ENCODE measurements at places on chromosomes 2 and 18.
A peak's percentile ranks its signal among the peaks of the same experiment; 100 is the strongest.

GRCh38 chr2:46632349-46632748 is 153.0 kb downstream of the TMEM247 start:
- peak; percentile 35 for DNase-seq

GRCh38 chr18:433960-434359 is 66.5 kb downstream of the COLEC12 start:
- DNase-seq: no peak

DNA sequence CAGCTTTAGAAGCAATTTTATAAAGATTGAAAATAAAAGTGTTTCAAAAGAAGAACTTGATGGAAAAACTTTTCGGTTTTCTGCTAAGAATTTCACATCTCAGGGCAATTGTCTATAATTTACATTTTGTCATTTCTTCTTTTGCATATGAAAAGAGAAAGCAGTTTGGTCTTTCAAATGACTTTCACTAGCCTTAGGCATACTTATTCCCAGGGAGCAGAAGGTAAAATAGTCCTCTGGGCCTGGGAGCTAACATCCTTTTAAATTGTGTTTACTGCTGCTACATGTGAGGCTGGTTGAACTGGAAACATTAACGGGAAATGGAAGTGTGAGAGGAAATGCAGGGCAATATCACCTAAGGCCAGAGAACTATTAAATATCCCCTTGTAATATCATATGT is 37.1 kb downstream of the MYO3B start:
- DNase-seq: no peak

DNA sequence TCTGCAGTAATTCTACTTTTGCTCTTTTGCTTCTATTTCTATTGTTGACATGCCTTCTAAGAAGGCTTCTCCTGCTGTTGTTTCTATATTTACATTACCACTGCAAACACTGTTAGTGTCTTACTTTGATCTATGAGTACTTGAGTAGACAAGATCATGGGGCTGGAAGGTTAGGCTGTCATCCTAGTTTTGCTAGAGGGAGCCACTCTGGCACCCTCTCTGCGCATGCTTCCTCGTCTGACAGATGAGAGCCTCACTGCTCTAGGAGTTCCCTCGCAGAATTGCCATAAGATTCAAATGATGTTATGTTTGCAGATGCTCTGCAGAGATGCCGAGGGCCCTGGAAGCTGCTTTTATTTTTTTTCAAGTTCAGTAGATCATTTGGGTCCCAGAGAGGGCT is 185.6 kb downstream of the RNF144A start:
- no peak for DNase-seq

DNA sequence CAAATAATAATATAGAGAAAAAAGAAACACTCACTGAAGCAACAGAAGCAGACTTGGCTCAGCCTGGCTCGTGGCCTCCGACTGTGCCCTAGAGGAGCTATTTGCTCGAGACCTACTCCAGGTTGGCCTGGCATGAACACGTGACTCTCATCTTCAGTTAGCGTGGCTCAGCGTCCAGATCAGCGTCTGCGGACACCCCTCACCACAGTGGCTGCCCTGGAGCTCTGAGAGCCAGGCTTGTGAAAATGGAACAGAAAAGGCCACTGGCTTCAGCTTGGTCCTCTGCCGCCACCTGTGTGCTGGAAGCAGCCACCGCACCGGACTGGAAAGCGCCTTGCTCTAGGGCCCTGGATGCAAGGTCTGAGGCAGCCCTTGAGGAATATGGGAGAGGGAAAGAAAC is 1184.0 kb upstream of the GYPC start:
- DNase-seq: no peak

DNA sequence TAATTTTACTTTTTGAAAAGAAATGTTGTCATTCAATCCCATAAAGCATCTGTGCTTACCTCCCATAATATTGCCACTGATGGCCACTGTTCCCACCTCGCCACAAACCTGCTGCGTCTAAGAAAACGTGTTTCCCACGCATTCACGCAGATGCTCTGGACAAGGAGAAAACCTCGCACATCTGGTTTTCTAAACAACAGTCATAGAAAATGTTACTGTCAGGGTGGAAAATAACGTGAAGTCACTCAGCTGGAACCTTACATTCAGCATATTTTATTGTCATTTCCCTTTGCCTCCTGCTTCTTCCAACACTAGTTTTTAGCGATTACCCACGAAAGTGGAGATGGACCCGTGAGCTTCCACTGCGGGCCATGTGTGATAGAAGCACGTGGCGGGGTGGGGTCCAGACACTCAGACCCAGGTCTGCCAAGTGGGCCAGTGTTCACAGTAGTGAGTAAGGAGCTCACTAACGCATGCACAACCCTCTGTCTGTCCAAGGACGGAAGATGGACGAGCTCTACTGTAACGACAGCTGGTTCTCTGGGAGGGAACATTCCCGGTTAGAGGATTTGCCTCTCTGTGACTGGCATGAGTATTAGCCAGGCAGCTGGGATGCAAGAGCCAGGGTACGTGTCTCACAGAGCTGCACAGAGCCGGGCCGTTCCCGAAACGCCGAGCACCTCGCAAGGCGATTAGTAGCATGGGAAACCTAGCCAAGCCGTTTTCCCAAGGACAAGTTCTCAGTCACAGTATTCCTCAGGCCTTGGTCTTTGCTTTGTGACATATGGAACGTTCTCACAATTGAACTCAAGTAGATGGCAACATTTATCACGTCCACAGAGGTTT is 94.5 kb downstream of the MTCL1 start:
- DNase-seq: no peak

- DNase-seq: no peak
Observed at GRCh38 chr2:30625701-30626100, 178.7 kb downstream of the LCLAT1 start.

DNA sequence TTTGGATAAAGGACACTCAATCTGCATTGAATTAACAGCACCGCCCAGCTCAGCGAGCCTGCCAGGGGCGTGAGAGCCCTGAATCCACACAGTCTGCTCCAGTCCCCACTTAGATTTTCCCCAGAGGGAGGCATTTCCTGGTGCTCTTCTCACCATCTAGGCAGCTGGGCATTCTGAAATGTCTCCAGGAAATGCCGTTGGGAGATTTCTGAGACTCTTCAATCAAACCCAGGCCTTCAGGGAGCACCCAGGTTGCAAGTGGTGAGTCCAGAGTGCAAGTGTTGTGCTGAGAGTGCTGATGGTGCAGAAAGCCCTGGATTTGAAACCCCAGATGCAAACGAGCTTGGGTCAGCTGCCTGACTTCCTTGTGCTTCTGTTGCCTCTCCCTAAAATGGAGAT is 23.4 kb upstream of the TMEM37 start:
- DNase-seq: no peak

- no peak for DNase-seq
Observed at GRCh38 chr18:3842844-3843243, 392.9 kb downstream of the TGIF1 start.

GRCh38 chr2:236974752-236975151 is 110.9 kb upstream of the COPS8 start:
- no peak for DNase-seq

DNA sequence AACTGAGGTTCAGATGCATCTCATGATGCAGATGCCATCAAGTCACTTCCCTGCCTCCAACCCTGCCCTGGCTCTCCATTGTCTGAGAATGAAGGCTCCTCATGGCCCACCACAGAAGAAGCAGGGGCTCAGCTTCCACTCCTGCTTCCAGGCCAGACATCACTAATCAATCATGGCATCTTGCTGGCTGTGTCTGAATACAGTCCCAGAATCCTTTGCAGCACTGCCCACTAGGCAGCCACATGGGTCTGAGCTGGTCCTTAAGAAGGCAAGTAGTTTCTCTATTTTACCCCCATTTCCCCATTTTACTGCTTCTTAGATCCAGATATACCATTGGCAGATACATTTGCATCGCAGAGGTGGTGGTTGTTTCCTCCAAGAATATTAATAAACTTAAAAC is 7.3 kb downstream of the ASPRV1 start:
- no peak for DNase-seq

DNA sequence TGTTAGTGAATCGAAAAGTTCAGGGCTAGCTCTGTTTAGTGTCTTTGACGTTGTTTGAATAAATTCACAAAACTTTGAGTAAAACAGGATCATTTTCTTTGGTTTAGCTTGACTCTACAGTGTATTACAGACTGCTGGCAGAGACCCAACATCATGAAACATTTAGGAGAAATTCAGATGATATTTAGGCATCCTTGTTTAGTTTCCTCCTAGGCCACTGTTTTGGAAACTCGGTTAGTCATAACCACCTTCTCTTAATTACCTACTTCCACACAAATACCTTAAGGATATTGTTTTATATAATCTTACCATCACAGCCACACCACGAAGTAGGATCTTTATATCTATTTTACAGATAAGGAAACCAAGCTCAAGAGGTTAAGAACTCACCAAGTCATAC is 7.8 kb downstream of the LIMS1 start:
- no peak for DNase-seq

DNA sequence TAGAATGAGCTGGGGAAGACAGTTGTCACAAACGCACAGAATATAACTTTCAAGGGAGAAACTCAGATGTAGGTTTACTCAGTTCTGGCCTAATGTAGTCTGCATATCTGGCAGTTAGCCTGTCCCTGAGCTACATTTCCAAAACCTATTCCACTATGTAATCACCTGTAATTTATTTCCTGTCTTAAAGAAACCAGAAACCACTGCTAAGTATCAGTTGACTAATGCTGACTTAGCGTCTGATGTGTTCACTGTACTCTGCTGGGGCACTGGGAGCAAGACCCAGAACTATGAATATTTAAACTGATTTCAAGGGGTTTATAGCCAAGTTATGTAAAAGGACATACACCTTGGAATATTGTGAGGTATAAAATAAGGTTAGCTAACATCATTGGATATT is 1995.2 kb upstream of the PIK3C3 start:
- no peak for DNase-seq

DNA sequence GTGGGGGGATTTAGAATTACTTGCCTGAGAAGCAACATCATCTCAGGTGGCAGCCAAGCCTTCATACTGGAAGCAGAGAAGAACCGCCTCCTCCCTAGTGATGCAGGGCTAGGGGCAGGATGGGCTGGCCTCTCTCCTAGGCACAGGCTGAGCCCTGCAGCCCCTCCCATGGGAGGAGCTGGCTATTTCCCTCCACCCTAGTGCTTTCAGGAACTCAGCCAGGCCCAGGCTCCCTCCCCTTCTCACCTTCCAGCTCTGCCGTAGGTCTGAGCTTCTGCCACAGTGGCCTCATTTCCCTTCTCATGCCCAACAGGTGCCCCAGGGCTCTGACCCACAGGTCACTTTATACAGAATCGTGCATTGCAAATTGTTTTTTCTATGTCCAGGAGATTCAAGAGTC is 31.0 kb downstream of the CENPA start:
- DNase-seq: no peak

DNA sequence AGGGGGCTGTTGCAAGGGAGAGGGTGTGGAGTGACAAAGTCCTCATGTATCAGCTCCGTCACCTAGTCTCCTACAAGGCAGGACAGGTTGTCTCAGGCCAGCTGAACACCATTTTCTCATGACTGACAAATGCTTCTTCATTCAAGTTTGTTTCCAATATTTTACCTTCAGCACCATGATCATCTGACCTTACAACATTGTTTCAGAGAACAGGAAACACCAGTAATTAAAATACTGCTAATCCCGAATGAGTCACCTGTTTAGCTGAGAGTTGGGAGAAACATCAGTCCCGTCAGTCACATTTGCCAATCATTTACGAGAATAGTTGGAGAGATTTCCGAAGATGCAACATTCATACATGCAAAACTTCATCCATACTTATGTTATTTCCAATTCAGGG is 25.7 kb upstream of the SP5 start:
- no peak for DNase-seq

- no peak for DNase-seq
Observed at GRCh38 chr2:76330865-76331264, 620.1 kb upstream of the GCFC2 start.

DNA sequence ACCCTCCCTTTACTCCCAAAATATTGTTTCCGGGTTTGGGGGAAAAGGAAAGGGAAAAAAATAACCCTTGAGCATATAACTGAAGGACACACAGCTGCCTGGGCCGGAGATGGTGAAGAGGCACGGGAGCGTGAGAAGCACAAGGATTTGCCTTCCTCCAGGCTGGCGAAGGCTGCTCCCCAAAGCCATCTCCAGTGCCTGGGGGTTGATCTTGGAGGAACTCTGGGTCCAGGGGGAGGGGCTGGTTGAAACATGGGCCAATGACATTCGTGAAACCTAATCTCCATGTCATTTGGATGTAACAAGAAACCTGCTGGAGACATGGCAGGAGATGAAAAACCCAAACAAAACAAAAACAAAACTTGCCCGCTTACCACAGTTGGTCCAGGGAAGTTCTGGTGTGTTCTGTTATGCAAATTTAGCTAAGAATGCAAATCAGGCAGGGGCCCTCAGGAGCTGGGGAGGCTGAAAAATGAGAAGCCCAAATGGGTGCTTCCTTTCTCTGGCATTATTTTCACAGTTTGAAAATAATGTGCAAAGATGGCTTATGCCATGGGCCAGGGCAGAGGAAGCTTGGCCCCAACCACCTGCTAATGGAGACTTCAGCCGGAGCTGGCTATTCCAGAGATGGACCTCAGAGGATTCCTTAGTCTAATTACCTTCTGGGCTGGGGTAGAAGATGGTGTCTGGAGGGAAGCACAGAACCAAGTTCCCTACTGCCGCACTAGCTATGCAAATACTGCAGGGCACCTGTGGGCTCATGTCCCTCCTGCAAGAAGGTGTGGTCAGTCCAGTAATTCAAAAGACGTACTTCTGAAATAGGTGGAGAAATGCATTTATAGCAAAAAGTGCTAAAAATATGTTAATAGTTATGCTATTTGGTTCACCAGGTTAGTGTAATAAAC is 180.9 kb downstream of the BCL2 start:
- DNase-seq: no peak

DNA sequence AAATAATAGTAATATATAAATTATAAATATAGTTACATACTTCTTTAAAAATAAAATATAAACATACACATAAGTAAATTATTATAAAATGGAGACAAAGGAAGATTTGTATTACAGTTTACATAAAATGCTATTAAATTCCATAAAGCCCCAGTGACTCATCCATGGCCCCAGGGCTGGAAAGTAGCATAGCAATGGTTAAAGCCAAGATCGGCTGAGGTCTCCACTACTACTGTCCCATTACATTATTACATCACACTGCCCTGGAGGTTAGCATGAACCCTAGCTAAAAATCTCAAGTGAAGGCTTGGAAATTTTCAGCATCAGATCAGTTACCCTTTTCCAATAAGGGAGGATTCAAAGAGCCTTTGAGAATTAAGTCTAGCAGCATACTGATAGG is 936.2 kb downstream of the DSC3 start:
- no peak for DNase-seq

All from putamen (tissue), 1 donor.